ENCODE measurements at places on chromosomes 5 and 9.

GRCh38 chr9:12935714-12936113 is 160.9 kb downstream of the LURAP1L start:
- no peak for DNase-seq

GRCh38 chr9:97980479-97980803 is 2.7 kb upstream of the ANP32B start:
- no peak for DNase-seq

DNA sequence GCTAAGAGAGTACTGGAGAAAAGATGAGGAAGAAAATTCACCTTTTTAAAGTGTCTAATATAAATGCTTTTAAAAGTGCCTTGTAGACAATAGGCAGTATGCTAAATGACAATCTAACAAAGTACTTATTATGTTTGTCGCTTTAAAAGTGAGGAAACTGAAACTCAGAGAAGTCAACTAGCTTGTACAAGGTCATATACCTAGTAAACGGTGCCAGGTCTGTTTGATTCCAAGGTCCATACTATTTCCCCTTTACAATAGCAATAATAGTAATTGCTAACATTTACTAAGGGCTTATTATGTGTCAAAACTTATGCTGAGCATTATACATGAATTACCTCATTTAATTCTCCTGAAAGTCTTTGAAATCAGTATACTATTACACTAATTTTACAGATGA is 328.6 kb upstream of the SLC24A2 start:
- DNase-seq = no peak

GRCh38 chr5:157388111-157388710 is 71.8 kb upstream of the NIPAL4 start:
- no peak for DNase-seq

- no peak for DNase-seq
Observed at GRCh38 chr5:9042241-9042640, 503.6 kb downstream of the SEMA5A start.

- DNase-seq = no peak
Observed at GRCh38 chr9:85414390-85414789, 327.4 kb downstream of the AGTPBP1 start.

DNA sequence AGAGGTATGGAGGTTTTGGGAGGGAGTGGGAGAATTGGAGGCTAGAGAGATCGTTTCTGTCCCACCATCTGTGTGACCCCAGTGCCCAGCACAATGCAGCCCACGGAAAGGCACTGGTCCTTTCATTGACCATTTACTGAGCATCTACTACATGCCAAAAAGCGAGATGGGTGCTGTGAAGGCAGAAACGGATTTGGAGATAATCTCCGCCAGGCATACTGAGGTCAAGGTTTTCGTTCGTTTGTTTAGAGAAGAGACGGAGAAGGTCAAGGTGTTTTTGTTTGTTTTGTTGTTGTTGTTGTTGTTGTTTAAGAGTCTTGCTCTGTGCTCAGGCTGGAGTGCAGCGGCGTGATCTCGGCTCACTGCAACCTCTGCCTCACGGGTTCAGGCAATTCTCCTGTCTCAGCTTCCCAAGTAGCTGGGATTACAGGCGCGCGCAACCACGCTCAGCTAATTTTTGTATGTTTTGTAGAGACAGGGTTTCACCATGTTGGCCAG is 593 bp upstream of the ZBTB43 start:
- no peak for DNase-seq

DNA sequence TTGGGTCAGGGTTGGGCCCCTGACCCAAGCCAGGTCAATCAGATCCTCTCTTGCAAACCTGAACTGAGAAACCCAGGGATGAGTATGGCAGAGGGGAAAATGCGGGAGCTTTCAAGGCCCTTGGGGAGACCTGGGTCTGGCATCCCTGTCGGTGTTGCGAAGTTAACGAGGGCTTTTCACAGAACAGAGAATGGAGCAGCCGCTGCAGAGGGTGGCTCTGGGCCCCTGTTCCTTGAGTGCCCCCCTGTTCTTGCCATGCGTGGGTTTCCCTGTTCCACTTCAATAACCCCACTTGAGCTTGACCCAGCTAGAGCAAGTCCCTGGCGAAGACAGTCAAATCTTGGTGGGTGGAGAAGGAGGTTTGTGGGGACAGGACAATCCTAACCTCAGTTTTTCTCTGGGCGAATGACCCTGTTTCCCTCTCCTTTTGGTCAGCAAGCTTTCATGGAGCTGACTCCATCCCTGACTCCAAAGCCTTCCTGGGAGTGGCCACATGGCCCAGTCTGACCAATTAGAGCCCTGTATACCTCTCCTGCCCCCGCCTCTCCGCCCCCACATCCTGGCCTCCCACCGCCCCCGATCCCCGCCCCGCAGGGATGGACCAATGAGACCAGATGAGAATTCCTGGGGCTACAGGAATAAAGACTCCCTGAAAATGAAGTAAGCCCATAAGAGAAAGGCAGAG is 2.9 kb upstream of the VDAC1 start:
- no peak for DNase-seq

DNA sequence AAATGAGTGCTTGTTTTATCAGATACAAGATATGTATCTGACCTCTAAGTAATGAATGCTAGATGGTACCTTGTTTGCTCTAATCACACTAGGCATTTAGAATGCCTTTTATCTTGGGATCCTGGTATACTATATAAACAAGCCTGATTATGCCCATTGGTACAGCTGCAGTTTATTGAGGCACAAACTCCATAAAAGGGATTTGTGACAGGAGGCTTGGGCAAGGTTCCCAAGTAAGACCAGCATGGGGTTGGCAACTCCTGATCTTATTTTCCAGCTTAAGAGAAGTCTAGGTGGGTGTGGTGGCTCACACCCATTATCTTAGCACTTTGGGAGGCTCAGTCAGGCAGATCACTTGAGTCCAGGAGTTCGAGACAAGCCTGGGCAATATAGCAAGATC is 93.9 kb upstream of the DMRT1 start:
- no peak for DNase-seq

GRCh38 chr5:139651853-139652787 is 4.0 kb downstream of the CXXC5 start:
- DNase-seq = peak; percentile 72

- DNase-seq = no peak
Observed at GRCh38 chr5:83510260-83510659, 38.7 kb downstream of the VCAN start.

DNA sequence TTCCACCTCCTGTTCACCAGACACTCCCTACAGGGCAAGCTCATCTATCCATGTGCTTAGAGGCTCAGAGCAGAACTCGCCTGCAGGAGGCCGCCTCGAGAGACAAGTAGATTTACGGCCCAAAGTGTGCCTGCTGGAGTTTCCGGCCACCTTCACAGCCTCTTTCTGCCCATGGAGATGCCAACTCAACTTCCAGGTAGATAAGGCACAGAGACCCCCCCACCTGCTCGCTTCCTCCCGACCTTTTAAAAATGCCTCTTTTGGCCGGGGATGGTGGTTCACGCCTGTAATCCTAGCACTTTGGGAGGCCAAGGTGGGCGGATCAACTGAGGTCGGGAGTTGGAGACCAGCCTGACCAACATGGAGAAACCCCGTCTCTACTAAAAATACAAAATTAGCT is 46.6 kb downstream of the EXD3 start:
- DNase-seq = no peak

DNA sequence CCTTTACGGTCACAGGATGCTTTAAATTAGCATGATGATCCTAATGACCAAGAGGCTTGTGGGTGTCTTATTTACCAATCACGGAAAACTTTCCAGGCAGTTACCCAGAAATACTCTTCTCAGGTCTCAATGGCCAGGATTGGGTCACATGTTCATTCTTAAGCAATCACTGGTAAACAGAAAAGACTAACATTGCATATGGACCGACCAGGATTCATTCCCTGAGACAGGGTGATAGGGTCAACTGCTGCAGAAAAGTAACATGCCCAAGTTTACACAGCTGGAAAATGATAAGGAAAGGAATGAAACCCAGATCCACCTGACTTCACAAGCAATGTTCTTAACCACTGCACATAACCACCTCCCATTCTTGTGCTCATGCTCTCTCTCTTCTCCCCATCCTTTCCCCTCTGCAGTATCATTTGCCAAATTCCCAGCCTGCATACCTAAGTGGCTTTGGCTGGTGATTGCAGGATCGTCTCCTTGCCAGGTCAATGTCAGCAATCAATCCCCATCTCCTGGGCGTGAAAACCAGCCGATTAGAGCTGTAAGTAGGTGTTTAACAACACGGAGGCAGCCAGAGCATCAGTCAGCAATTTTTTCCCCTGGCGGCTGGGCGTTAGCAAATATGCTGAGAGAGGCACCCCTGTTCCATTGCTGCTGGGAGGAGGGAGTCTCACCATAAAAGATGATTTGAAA is 219.4 kb downstream of the NMUR2 start:
- DNase-seq = no peak

- DNase-seq = no peak
Observed at GRCh38 chr9:116491219-116491618, 195.9 kb upstream of the TRIM32 start.

GRCh38 chr5:145509336-145510136 is 325.6 kb downstream of the PRELID2 start:
- no peak for DNase-seq

DNA sequence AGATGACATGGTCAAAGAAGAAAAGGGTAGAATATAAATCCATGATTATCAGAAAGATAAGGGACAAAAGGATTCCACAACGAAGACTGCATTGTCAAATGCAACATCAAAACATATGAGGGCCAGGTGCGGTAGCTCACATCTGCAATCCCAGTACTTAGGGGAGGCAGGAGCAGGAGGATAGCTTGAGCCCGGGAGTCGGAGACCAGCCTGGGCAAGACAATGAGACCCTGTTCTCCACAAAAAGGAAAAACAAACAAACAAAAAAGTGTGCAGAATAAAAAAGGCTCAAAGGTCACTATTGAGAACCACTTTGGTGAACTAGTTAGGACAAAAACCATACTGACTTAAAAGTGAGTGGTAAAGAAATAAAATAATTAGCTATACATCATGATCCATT is 60.2 kb upstream of the NR5A1 start:
- no peak for DNase-seq

GRCh38 chr9:2229109-2229721 is 214.1 kb downstream of the SMARCA2 start:
- DNase-seq = no peak

DNA sequence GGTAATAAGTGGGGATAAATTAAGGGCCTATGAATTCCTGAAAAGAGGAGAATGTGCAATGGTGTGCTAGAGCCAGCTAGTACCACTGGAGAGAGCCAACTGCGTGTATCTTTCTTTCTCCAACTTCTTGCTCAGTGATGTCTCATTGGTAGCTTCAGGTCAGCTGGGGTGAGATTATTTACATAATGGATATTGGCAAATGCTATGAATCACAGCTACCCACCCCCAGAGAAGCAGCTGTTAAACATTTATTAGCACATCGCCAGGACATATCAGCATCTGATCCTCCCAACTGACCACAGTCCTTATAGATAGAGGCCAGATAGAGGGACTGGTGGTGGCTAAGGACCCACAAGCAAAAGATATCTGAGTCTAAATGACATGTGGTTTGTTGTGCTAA is 421.3 kb downstream of the ACTL7B start:
- DNase-seq = no peak

All from Panc1 (cell line).